ENCODE measurements at places on chromosomes 2 and 18. TPM values are rescaled to one million over a fixed set of nuclear protein-coding genes. Genes with fewer than 3 reads are reported as not detected.

The DOK6 gene
- total RNA-seq: 0.65 TPM

The TUBA4B gene
- total RNA-seq: not detected

The SLC9A4 gene
- total RNA-seq: not detected

The ITGB6 gene
- total RNA-seq: 15.0 TPM

The NTSR2 gene
- total RNA-seq: not detected

Data from epithelial cell of alveolus of lung (primary cell).